Activated T-cell treated with anti-CD3 and anti-CD28 coated beads for 24 hours (primary cell): ENCODE measurements at places on chromosomes 5 and 9.

GRCh38 chr9:18849270-18849669 is 183.7 kb downstream of the SAXO1 start:
- DNase-seq = no peak

DNA sequence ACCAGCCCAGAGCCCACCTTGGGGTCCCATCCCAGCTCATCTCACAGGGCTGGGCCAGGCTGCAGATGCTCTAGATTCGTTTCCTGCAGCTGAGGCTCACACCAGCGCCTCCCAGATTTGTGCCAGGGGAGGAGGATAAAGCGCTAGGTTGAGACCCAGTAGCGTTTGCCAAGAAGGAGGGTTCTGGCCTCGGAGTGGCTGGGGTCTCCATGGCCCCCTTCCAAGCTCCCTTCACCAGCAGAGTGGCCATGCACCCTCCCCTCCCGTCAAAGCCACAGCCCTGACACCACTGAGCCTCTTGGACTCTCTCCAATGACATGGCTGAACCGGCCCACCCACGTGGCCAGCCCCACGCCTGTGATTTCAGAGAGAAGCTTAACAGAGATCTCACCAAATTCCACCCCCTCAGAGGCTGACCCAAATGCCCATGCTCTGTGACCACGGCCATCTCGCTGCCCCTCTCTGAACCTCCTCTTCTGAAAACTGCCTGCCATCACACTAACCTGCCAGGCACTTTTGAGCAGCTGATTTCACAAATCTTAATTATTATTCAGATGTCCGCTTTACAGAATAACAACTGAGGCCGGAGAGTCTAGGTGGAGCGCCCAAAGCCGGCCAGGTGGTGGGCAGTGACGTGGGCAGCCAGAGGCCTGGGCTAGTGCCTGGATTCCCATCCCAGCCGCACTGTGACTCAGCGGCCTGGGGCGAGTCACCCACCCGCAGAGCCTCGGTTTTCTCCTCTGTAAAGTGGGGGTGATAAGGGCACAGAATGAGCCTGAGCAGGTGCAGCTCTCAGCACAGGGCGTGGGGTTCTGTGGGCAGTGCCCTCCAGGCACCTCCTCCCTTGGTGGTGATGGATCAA is 155.7 kb downstream of the C9orf50 start:
- no peak for DNase-seq

DNA sequence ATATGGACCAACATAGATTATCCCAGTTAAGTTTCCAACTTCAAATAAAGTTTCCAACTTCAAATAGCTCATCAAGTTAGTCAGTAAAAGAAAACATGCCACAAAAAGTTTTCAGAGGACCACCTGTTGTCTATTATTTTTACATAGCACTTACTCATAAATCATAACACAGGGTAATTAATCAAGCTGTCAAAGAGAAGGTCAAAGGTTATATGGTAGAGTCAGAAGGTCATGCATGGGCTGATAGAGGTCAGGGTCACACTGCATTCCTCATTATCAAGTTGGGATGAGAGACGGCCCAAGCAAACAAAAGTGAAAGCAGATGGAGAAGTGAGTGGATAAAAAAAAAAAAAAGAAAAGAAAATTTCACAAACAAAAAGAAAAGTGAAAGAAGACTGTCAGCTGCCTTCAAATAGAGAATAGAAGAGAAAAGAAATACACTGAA is 145.5 kb upstream of the POU5F2 start:
- DNase-seq = no peak

DNA sequence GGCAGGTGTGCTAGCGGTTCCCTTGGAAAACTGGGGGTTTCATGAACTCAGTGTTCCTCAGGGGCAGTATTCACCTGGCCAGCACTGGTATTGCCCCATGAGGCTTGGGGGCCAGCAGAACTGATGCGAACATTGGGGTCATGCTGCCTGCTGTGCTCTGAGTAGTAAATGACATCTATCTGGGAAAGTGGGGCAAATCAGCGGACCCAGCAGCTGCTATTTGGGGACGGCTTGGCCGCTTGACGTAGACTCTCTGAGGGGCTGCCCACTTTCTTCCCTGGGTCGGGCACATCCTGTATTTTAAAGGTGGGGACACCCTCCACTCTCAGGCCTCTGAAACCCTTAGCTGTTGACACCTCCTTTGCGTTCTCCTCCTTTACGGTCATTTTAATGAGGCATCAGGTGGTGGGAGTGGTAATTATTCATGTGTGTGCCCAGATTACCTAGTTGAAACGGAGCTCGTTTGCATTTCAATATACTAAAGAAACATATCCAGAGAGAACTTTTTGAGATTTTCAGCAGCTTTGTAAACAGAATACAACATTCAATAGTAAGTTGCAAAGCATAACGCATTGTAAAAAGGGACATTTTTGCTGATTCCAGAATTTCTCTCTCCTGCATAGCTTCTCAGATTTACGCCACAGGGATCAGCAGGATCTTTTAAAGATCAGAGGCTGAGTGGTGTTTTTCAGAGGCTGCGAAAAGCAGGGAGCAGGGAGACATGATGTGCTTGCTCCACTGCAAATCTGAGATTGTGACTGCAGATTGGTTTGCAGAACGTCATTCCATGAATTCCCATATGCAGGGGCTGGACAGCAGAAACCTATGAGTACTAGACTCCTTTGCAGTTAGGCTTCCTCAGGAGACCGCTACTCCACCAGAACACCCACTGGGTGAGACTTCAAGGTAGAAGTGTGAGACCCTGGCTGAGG is 56.8 kb upstream of the ZFR start:
- DNase-seq = no peak

- DNase-seq = no peak
Observed at GRCh38 chr5:125778791-125779190, 644.4 kb upstream of the GRAMD2B start.

- no peak for DNase-seq
Observed at GRCh38 chr5:159850160-159850559, 66.1 kb upstream of the ADRA1B start.

- DNase-seq = no peak
Observed at GRCh38 chr5:141725891-141726290, 43.9 kb upstream of the ARAP3 start.

DNA sequence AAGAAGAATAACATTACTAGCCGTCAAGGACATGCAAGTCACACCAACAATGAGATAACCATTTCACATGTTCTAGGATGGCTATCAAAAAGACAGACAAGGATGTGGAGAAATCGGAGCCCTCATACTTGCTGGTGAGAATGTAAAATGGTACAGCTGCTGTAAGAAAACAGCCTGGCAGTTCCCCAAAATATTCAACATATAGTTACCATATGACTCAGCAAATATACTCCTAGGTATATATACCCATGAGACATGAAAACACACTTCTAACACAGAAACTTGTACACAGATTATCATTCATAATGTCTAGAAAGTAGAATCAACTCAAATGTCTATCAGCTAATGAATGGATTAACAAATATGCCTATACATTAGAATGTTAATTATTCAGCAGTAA is 105.4 kb upstream of the PCAT7 start:
- DNase-seq = no peak

GRCh38 chr5:67350185-67350584 is 153.6 kb upstream of the CD180 start:
- no peak for DNase-seq

GRCh38 chr9:132243156-132244074 is 81.6 kb downstream of the NTNG2 start:
- DNase-seq = no peak

- no peak for DNase-seq
Observed at GRCh38 chr5:96720408-96720807, 58.2 kb downstream of the CAST start.

- DNase-seq = no peak
Observed at GRCh38 chr9:98453589-98454311, 198.3 kb upstream of the TBC1D2 start.

- no peak for DNase-seq
Observed at GRCh38 chr9:9352877-9353481, 1259.8 kb downstream of the PTPRD start.

GRCh38 chr5:994272-994607 is 14.4 kb upstream of the NKD2 start:
- DNase-seq = no peak

DNA sequence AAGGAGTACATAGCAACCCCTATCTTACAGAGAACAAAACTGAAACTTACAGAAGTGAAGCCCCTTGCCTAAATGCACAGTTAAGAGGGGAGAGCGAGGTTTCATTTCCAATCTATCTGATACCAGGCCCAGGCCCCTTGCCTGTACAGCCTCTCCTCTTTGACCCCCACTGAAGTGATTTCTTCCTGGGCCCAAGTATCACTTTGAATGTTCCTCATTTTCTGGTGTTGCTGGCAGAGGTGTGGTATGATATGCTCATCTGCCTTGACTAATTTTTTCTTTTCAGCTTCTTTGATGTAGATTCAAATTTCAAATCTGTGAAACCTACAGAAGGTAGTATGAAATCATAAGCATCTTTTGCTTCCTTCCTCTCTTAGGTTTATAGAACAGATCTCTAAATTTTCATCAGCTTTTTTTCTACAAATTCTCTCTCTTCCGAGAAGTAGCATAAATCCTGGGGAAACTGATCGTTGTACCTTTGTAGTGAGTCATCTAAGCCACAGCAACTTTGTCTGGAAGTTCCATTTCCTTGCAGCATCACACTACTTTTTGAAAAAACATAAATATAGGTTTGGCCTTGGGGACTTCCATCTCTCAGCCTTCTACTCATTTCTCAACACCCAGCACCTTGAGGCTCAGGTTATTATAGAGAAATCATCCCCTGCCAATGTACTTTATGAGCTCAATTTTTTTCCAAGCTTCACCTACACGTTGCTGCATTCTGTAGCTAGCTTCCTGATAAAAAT is 402.4 kb upstream of the PTGER4 start:
- DNase-seq = peak; percentile 32

DNA sequence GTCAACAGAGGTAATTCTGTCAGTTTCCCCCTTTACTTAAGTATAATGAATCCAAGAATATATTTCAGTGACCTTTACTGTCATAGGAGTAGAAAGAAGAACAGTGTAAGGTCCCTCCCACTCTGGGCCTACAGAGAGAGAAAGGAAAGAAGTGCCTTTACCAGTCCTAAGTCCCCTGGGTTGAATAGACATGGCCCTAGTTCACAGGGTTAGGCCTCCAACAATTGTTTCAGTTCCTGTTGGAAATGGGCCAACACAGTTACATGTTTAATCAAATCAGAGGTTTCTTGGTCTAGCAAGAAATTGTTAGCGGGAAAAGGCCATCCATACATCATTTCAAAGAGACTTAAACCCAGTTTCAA is 605.6 kb downstream of the MTRR start:
- no peak for DNase-seq

DNA sequence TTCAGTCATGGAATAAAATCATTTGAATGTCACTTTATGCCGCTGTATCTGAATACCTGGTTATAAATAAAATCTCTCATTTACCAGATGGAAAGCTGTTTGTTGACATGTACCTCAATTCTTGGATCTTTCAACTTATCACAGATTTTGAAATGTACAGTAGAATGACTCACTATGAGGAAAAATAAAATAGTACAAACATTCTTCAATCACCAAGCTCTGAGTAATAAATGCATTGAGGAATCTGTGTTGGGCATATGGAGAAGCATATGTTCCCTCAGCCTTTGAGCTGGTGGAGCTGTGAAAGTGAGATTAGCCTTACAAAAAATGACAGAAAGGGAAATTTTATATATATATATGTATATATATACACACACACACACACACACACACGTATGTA is 175.4 kb downstream of the KIAA0825 start:
- no peak for DNase-seq

DNA sequence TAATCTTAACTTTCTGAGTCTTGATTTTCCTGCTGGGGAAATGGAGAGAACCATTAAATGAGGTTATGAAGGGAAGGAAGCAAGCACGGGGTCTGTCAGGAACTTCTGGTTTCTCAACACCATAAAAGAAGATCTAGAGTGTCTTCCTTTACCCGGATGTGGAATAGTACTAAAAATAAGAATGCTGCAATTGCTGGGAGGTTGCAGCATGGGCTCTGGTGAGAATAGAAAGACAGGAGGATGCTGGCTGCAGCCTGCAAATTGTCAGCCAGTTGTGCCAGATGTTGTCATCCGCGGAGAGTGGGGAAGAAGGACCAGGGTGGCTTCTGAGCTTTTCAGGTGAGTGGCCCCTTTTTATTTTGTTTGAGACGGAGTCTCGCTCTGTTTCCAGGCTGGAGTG is 69.3 kb upstream of the STC2 start:
- no peak for DNase-seq

GRCh38 chr5:64074533-64074932 is 91.1 kb upstream of the RNF180 start:
- DNase-seq = no peak

DNA sequence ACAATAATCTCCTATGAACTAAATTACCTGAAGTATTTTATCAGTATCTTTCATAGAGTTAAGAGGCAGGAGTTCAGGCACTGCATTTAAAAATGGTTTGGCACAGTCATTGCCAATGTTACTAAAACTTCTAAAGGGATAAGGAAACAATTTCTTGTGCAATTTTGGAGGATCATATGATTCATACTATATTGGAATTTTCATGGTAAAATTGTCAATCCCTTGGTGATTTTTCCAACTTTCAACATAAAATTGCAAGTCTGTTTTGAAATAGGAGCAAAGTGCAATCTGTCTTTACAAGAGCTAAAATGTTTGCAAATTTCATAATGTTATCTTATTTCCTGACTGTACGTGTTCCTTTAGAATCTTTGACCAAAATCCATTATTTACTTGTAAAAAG is 211.1 kb downstream of the DMRTA1 start:
- DNase-seq = no peak

GRCh38 chr5:149766460-149767280 is 36.6 kb downstream of the PPARGC1B start:
- no peak for DNase-seq

- no peak for DNase-seq
Observed at GRCh38 chr5:173108914-173109313, 35.4 kb upstream of the BNIP1 start.

DNA sequence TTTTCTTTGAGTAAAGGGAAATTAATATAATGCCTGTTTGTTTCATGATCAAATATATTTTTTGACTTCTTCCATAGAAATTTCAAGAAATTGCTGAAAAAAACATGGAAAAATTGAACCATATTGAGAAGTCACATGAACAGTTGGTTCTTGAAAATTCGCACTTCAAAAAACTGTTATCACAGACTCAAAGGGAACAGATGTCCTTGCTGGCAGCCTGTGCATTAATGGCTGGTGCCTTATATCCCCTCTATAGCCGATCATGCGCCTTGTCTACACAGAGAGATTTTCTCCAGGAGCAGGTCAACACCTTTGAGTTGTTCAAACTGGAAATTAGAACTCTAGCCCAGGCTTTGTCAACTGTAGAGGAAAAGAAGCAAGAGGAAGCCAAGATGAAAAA is 191.4 kb downstream of the CCDC171 start:
- DNase-seq = no peak

DNA sequence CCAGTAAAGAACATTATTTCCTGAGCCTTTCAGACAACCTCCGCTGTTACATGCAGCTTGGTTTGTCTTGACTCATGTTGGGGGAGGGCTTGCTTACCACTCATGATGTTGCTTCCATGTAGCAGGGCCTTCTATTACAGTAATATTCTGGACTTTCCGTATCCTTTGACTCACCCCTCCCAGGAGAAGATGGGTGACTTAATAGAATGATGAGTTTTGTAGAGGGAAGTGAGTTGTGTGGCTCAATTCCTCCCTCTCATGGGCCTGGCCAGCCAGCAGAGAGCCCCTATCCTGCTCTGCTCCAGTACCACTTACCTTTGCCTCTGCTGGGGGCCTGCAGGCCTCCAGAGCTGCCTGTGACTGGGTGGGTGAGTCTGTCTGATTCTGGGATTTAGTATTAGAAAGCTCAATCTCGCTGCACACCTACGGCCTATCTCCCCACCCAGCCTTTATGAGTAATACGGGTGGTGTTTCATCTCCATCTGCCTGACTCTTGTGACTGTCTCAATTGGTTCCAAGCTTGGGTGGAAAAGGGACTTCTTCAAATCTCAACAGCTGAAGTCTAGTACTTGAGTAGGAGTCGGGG is 52.6 kb upstream of the KLF9 start:
- DNase-seq = peak; percentile 25
